ENCODE measurements at places on chromosomes 7 and 10. TPM values are rescaled to one million over a fixed set of nuclear protein-coding genes. Genes with fewer than 3 reads are reported as not detected.

GRCh38 chr7:131652934-131653333 lies 96.5 kb upstream of the PODXL start:
- DNase-seq = no peak

- DNase-seq = no peak
Observed at GRCh38 chr10:79335470-79336235, 11.6 kb upstream of the PPIF start.

DNA sequence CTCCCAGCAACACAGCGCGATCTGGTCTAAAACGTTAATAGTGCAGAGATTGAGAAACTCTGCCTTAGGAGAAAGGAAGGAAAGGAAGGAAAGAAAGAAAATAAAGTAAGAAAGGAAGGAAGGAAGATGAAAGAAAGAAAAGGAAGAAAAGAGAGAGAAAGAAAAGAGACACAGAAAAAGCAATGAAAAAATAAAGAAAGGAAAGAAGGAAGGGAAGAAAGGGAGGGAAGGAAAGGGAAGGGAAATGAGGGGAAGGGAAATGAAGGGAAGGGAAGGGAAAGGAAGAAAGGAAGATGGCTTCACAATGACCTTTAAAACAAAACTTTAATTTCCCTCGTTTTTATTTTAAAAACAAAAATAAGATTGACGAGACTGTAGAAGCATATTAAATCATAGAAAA lies 173.1 kb downstream of the ITGA8 start:
- no peak for DNase-seq

DNA sequence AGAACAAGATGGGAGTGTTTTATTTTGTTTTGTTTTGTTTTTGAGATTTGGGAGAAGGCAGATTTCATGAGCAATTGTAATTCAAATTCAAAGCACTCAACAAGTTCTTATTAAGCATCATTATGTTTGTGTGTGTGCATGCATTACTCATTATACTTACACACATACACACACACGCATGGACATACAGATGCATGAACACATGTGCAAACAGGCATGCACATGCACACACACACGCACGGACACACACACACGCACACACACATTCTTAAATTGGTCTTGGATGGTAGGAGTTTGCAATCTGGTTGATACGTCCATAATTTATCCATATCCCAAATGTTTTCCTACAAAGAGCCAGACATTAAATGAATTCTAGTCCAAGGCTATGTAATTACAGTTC lies 702.8 kb downstream of the INHBA start:
- no peak for DNase-seq

- DNase-seq = no peak
Observed at GRCh38 chr10:117541909-117542705, 439 bp upstream of the EMX2 start.

GPR26 gene
- not detected for polyA plus RNA-seq

ABCA13 gene
- polyA plus RNA-seq = 0.76 TPM

ARHGAP22 gene
- 1.4 TPM for polyA plus RNA-seq
